Pancreas (tissue), 10 donors: ENCODE measurements at places on chromosomes 12 and 14. TPM values are rescaled to one million over a fixed set of nuclear protein-coding genes. Genes with fewer than 3 reads are reported as not detected.

DNA sequence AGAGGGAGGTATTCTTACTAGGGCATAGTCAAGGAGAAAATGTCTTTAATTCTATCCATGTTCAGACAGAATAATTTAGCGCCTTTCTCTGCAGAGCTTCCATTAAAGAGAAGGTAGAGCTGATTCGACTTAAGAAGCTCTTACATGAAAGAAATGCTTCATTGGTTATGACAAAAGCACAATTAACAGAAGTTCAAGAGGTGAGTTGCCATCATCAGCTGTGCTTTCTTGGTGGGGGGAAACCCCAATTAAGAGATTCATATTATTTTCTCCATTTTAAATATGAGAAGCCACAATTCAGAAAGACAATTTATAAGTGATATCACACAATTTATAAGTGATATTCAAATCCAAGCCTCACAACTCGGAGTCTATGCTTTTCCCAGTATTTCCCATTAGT is 27.8 kb downstream of the RPGRIP1 start:
- no peak for DNase-seq

IL31 gene
- not detected for total RNA-seq

GRCh38 chr12:130288206-130288605 is 49.5 kb upstream of the PIWIL1 start:
- DNase-seq, result no peak

DNA sequence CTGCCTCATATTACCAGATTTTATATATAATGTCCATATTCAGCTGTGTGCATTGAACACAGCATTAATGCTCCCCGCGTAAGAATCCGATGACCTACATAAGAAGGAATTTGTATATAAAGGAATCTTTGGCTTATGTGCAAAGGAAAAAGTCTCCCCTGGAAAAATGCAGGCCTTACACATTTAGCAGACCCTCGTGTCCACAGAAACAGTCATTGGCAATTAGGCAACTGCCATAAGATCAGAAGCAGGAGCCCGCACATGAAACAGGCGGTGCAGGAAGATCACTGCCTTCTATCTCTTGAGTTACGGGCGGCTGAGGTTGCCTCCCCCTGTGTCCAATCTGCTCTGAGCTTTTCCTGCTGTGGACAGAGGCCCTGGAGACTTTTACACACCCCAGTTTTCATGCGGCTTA is 63.2 kb upstream of the RFX4 start:
- DNase-seq, result no peak

DNA sequence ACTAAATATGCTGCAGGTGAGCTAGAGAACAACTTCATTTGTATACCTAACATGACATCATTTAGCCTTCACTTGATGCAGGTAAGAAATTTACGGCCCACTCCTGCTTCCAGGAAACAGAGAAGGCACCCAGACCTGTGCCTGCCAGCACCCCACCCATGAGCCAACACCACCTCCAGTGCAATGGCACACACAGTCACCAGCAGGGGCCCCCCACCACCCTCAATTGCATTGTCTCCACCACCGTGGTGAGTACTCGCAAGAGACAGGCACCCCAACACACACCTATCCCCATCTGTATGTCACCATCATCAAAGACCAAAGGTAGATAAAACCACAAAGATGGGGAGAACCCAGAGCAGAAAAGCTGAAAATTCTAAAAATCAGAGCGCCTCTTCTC is 107.6 kb downstream of the KLHL28 start:
- no peak for DNase-seq

- peak; percentile 69 for DNase-seq
These were observed 22.4 kb downstream of the SLC7A8 start for GRCh38 chr14:23160924-23161522.

GRCh38 chr14:29085546-29085945 is 319.0 kb downstream of the FOXG1 start:
- DNase-seq, result no peak

DNA sequence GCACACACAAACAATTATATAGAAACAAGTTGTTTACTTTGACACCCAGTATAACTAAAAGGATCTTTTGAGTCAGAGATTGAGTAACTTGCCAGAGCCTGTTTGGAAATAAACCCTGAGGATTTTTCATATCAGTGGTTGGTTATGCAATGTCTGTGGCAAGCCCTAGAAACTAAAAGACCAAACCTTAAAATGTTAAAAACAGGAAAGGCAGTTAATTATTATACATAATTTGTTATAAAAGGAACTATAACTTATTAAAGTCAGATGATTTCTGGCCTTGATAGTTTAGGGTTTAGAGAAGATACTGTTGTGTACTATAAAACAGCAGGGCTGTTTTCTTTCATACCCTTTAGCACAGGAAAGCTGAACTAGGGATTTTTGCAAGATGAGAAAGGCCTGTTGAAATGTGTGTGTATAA is 44.1 kb downstream of the PSEN1 start:
- no peak for DNase-seq

BBS10 gene
- 3.5 TPM for total RNA-seq

DNA sequence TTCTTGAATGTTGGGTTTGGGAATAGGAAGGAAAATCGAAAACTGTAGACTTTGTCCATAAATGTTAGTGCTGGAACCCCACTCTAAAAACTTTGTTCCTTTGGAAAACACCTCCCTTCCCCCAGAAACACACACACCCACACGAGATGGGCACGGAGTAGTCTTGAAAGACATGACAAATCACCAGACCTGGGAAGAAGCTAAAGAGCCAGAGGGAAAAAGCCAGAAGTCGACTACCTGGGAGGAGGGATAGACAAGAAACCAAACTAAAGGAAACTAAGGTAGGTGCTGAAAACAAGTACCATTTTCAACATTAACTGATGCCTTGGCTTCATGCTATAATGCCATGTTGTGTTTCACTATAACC is 925 bp upstream of the NANOG start:
- DNase-seq, result no peak

PKP2 gene
- total RNA-seq, result 15.4 TPM

GRCh38 chr12:64633940-64634337 is 23.6 kb downstream of the RASSF3 start:
- DNase-seq, result peak; percentile 55

CLMN gene
- total RNA-seq, result 55.5 TPM

- no peak for DNase-seq
These were observed 26.8 kb downstream of the PLBD1 start for GRCh38 chr12:14540801-14541462.

TMEM179 gene
- total RNA-seq, result 2.2 TPM

SLC17A8 gene
- not detected for total RNA-seq

DNA sequence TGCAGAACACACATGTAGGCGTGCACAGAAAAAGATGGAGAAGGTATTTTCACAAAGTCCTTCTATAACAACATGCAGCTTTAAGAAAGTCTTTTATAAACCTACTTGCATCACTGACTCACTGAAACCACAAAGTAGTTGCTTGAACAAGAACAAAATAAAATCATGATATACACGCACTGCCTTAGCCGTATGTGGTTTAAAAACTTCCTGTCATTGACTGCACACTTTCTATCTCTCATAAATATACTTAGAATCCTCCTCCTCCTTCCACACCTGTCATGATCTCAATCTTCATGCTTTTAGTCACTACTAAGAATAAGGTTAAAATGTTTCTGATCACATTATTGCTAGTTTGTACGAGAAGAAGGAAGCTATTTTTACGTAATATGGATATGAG is 31.8 kb upstream of the RAD51AP1 start:
- DNase-seq, result no peak

GRCh38 chr12:56087220-56087619 is 7.3 kb downstream of the ERBB3 start:
- DNase-seq, result peak; percentile 96

DNA sequence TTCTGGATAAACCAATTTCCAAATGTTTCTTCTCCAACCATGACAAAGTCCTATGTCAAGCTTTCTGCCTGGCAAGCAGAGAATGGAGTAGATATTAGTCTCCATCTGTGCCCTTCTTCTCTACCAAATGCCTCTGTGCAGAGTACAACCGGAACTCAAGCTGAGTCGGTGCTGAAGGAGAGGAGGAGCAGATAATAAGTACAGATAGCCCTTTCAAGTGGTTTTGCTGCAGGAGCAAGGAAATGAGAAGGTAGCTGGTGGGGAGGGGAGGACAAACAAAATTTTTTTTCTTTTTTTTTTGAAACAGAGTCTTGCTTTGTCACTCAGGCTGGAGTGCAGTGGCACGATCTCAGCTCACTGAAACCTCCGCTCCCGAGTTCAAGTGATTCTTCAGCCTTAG is 14.2 kb upstream of the HELB start:
- no peak for DNase-seq

DNAH10 gene
- not detected for total RNA-seq

DNA sequence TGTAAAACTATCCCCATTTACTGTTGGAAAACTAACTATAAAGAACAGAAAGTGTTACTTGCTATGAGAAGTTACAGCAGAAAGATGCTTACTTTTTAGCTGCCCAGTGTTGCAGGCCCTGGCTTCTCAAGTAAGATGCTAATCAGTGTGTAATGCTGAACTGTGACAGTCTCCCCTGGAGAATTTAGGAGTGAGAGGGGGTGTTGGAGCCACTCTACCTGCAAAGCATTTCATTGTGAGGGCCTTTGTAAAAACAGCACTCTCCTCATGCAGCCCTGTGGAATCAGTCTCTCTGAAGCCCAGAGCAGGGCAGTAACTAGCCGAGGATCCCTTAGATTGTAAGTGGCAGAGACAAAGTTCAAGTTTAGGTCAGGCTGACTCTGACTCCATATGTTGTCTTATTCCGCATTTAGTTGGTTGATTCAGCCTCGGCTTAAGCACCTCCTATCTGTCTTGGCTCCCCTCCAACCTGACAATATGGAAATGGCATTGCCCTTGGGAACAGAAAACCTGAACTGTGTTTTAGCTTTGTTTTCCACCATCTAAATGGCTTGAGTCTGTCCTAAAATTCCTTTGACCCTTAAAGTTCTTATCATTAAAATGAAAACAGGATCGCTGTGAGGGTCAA is 141.3 kb downstream of the PRKCH start:
- DNase-seq, result no peak

DNA sequence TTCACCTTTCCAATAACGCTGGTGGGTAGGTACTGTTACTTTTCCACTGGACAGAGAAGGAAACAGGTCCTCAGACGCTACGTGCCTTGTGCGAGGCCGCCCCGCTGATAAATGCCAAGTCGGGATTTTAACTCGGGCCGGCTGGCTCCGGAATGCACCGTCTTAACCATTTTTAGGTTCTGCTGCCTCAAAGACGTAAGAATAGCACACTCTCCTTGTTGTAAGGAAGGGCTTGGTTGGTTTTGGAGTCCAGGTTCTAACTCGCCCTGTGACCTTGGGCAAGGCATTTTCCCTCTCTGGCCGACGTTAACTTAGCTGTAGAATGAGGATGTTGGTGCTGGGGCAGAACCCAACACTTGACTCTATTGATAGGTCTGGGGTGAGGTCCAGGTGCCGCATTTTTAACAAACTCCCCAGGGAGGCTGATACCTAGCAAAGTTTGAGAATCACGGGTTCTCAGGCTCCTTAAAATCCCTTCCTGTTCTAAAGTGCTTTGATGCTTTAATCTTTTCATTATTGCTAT is 814 bp downstream of the ANKRD13A start:
- no peak for DNase-seq

WASHC4 gene
- 30.8 TPM for total RNA-seq

EIF2S3B gene
- total RNA-seq, result not detected

GRCh38 chr12:107545737-107546353 is 139.8 kb upstream of the PWP1 start:
- no peak for DNase-seq

DNA sequence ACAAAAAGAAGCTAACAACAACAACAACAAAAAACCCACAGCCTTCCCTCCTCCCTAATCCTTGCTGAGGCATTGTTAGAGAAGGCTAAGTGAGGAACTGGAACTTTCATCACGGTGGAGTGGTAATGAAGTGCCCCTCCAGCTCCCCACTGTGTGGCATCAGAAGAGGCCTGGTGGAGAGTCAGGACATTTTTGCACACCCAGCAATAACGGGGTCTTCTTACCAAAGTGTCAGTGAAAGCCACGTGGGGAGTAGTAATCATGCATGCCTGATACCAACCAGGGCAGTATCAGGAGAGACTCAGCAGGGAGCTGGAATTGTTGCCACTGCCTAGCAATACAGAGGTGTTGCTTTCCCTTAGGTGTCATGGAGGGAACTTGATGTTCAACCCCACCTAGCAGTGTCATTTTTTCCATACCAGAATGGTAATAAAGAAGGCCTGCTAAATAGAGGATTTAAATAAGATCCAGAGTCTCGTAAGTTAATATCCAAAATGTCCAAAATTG is 299.7 kb upstream of the RGS6 start:
- DNase-seq, result no peak

GRCh38 chr12:59408431-59408830 is 187.4 kb upstream of the SLC16A7 start:
- no peak for DNase-seq

INHBC gene
- total RNA-seq, result not detected
